ENCODE measurements at places on chromosomes 4 and X. TPM values are rescaled to one million over a fixed set of nuclear protein-coding genes. Genes with fewer than 3 reads are reported as not detected.

Gene GABRB1
- 9.3 TPM for total RNA-seq

Gene ACE2
- 42.4 TPM for total RNA-seq

DNA sequence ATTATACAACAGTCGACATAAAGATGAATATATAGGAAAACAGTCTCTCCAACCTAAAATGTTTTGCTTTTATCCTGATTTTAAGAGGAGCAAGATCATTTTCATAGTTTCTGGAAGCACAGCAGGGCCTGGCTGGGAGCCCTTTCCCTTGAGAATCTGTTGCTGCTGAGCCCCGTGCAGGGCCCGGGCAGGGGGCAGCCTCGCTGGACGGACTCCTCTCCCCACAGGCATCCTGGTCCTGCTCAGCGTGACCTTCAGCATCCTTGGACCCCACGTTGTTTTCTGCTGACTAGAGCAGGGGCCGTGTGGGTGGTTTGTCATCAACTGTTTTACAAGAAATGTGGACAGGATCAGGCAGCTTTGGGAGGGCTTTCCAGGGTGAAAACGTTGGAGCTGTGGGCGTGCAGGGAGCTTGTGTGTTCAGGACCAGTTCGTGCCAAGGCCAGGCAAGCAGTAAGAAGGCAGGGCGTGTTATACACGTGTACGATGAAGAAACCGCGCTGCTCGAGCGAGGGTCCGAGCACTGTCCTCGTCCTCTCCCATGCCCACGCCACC, 25.0 kb downstream of the CPZ start:
- no peak overlapping the region for H3K4me3 ChIP-seq
- H3K27me3 ChIP-seq: peaks cover 4% of the 10 kb centered on the region
- peak overlapping the region; percentile 21 for H3K27ac ChIP-seq
- H3K36me3 ChIP-seq: no peaks in the 10 kb centered on the region

DNA sequence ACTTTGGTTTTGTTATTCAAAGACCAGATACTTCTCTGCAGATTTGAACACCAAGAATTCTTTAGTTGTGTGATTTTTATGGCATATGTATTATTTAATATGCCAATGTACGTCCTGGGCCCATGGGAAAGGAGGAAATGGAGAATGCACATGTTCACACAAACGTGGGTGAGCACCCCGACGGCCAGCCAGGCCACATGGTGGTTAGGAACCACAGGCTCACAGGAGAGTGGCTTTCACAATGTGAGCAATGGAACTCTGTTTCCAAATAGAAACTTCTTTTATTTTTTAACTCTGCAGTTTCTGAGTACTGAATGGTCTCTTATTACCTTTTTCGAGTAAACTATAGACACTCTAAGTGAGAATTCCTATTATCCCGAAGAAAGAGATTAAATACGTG, 58.0 kb upstream of the UNC5C start:
- H3K36me3 ChIP-seq: no peaks in the 10 kb centered on the region
- no peak for DNase-seq
- no peak overlapping the region for H3K27ac ChIP-seq
- no peak overlapping the region for H3K4me3 ChIP-seq

GRCh38 chr4:126404549-126404948, 1089.8 kb downstream of the FAT4 start:
- no peak for DNase-seq
- H3K36me3 ChIP-seq: no peaks in the 10 kb centered on the region
- no peaks in the 10 kb centered on the region for H3K4me1 ChIP-seq
- no peak overlapping the region for H3K27ac ChIP-seq

DNA sequence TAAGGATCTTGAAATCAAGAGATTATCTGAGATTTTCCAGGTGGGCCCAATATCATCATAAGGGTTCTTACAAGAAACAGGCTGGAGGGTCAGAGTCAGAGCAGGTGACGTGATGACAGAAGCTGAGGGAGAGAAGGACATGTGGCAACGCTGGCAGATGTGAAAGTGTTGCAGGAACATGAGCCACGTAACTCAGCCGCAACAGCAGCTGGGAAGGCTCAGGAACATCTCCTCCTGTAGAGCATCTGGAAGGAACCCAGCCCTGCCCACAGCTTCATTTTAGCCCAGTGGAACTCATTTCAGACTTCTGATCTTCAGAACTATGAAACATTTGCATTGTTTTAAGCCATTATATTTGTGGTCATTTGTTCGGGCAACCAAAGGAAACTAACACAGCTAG, 156.3 kb upstream of the VEGFC start:
- no peaks in the 10 kb centered on the region for H3K4me1 ChIP-seq
- DNase-seq: peak; percentile 10
- no peaks in the 10 kb centered on the region for H3K27me3 ChIP-seq

- H3K27me3 ChIP-seq: no peaks in the 10 kb centered on the region
- no peak overlapping the region for H3K27ac ChIP-seq
- no peak overlapping the region for H3K4me3 ChIP-seq
- H3K36me3 ChIP-seq: no peaks in the 10 kb centered on the region
- DNase-seq: no peak
- no peaks in the 10 kb centered on the region for H3K4me1 ChIP-seq
Measured at GRCh38 chrX:10906866-10907265, 204.3 kb upstream of the HCCS start.

DNA sequence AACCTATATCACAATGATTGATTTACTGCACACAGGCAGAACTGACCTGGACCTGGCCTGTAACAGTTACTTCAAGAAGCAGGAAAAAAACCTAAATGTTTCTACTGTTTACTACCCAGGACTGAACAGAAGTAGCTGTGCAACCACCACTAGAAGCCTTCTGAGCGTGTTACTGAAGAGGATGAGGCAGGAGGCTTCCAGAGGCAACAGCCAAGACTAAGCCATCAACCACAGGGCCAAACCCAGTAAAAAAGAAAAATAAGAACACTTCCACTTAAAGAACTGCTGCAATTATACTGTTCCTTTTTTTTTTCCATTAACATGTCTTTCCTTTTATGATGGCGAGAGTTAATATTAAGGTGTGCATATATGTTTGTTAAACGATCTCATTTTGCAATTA, 29.4 kb upstream of the TTC29 start:
- no peaks in the 10 kb centered on the region for H3K4me1 ChIP-seq
- no peak overlapping the region for H3K4me3 ChIP-seq
- no peak for DNase-seq
- no peak overlapping the region for H3K27ac ChIP-seq
- H3K36me3 ChIP-seq: no peaks in the 10 kb centered on the region

GRCh38 chr4:165656399-165656798, 216.6 kb upstream of the TLL1 start:
- no peak overlapping the region for H3K4me3 ChIP-seq
- H3K27me3 ChIP-seq: no peaks in the 10 kb centered on the region
- no peaks in the 10 kb centered on the region for H3K4me1 ChIP-seq
- H3K36me3 ChIP-seq: no peaks in the 10 kb centered on the region
- no peak overlapping the region for H3K27ac ChIP-seq
- no peak for DNase-seq

DNA sequence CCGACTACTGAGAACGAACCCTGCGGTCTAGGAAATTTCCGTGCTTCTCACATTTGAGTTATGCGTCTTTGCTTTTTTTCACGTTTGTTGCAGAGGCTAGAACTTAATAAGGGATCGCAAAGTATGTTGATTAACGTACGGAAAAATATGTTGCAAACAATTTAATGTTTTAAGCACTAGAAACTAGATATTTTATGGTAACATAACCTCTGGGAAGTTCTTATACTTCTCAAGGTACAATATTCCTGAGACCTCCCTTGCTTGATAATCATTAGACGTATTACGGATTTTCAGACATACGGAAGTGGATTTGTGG, 639 bp upstream of the PRDM5 start:
- H3K27me3 ChIP-seq: no peaks in the 10 kb centered on the region
- peaks cover 44% of the 10 kb centered on the region for H3K4me1 ChIP-seq
- no peaks in the 10 kb centered on the region for H3K36me3 ChIP-seq
- H3K27ac ChIP-seq: peak overlapping the region; percentile 95

Data from heart right ventricle (tissue), 16 donors.